Smooth muscle cell of the brain vasculature (primary cell): ENCODE measurements at places on chromosomes 12 and 14.

GRCh38 chr12:131389054-131390013 is 321.6 kb upstream of the SFSWAP start:
- DNase-seq = no peak

- no peak for DNase-seq
Measured at GRCh38 chr12:75699251-75699650, 187.8 kb upstream of the KRR1 start.

GRCh38 chr12:116687888-116688287 is 50.0 kb downstream of the SPRING1 start:
- no peak for DNase-seq

GRCh38 chr14:58362798-58363412 is 32.8 kb upstream of the TOMM20L start:
- no peak for DNase-seq

DNA sequence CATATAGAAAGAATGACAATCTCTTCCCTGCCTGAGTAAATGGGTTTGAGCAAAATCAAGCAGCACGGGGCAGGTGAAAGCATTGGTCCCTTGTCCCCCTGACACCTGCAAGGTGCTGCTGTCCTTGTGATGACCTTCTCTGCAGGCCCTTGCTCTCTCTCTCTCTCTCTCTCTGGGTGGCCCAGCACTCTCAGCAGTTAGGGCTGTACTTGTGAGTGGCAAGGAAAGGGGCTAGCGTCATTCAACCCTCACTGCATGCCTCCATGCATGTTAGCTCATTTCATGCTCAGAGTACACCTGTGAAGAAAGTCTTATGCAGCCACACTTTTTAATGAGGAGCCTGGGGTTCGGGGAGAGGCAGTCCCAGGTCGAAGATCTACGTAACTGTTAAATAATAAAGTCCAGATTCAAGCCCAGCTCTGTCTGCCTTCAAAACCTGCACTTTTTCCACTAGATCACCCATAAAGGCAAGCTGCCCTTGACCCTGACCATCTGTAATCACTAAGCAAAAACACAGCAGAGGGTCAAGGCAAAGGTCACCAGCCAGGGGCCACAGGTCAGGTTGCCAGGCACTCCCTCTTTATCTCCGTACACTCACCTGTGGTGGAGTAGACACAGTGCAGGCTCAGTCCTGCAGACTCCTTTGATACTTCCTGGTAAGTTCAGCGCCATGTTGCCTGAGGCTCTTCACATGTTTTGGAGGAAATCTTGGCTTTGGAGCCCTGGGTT is 44.9 kb upstream of the CLMN start:
- no peak for DNase-seq

DNA sequence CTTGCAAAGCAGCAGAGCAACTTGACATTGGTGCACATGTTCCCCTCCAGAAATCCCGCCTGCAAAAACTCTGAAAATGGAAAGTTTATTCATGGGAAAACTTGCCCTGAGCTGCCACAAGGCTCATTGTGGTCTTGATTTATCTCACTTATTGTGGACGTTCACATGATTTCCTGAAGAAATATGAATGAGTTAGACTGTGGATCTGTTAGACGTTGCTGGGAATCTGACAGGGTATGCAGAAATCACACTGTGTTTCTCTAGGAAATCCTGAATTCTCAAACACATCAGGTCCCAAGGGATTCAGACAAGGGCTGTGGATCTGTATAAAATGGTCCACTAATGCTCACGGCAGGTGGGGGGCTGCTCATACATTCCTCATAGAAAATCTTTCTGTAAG is 72.2 kb downstream of the EID3 start:
- DNase-seq = no peak

DNA sequence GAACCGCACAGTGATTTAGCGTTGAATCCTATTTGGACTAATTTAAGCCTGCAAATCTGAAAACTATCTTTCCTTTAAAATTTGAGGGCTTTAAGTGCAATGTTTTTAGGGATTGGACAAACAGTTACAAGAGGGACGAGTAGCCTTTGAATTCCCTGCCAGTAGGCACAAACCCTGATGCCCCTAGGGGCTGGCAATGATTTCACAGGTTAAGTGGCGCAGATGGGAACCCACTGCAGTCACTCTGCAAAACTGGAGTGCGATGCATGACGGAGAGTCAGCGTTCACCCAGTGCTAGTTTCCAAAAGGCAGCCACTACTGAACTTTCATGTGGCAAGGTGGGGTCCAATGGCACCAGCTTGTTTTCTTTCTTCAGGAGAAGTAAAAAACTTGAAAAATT is 99.4 kb upstream of the FRMD6 start:
- no peak for DNase-seq

DNA sequence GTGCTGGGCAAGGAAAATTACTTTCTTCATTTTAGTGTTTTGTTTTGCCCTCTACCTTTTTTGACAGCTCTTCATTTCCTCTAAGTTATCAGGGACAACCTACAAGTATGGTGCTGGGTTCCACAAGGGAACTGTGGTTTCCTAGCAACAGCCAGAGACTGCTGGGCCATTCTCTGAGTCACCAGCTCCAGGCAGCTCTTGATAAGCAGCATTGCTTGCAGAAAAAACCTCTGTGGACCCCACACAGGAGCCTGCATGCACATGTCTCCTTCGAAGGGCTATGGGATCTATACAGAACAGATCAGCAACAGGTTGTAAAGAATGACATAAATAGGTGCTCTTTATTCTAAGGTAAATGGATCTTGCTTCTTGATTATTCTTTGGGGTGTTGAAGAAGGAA is 81.0 kb upstream of the CCDC196 start:
- no peak for DNase-seq

DNA sequence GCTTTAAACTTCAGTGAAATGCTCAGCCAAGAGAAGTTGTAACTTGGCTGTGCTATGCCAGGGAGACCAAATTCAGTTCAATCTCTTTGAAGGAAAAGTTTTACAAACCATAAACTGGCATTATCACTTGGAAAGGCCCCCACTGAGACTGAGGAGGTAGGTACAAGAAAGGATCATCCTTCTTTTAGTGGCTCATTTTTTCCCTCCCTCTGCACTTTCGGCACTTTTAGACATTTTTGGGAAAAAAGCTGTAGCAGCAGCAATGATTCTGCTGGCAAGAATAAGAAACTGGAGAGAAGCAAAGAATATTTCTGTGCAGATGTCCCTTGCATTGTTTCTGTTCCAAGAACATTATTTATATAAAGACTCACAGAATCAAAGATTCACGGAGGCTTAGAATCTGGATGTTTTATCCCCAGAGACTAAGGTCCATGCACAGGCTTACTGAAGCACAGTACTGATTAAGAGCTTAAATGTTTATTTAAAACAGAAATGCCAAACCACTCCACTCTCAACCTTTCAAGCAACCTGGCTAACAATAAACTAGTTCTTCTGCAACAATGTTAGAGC is 12.3 kb downstream of the ZC2HC1C start:
- no peak for DNase-seq

- no peak for DNase-seq
Measured at GRCh38 chr14:52802597-52802996, 11.2 kb upstream of the GNPNAT1 start.

GRCh38 chr12:89529738-89530137 is 3.9 kb upstream of the POC1B start:
- DNase-seq = no peak

GRCh38 chr12:104197264-104197663 is 18.3 kb upstream of the TXNRD1 start:
- DNase-seq = no peak

DNA sequence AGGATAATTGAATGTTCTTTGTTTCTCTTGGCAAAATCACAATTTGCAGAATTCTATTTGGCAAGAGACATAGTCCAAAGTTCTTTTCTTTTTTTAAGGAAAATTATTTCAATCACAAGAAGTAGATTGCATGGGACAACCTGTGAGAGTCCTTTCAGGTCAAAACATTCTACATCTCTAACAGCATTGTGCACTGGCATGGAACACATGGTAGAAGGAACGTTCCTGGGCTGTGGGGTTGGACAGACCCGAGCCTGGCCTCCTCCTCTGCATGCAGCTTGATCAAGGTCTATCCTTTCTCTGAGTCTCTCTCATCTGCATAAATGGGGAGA is 88.6 kb upstream of the CPSF6 start:
- DNase-seq = no peak

GRCh38 chr12:47797441-47797840 is 22.3 kb downstream of the HDAC7 start:
- DNase-seq = no peak

- no peak for DNase-seq
Measured at GRCh38 chr14:68806526-68807147, 13.8 kb upstream of the ZFP36L1 start.

DNA sequence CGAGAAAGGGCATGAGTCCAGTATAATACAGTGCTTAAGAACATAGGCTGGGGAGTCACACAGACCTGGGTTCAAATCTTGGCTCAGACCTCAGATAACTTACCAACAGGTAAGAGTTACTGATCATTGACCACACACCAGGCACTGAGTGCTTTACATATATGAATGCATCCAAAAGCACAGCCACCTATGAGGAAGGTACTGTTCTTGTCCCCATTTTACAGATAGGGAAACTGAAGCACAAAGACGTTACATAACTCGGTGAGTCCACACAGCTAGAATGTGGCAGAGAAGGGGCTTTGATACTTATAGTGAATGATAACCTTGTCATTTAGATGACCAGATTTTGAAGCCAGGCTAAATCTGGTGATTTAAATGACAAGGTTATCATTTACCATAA is 27.6 kb downstream of the FAIM2 start:
- no peak for DNase-seq

- DNase-seq = no peak
Measured at GRCh38 chr12:108839890-108840230, 17.5 kb downstream of the SSH1 start.

GRCh38 chr14:57275023-57275664 is 6.4 kb downstream of the AP5M1 start:
- DNase-seq = no peak
